ENCODE measurements at places on chromosomes 3 and 15.

- peak; percentile 98 for DNase-seq
Observed at GRCh38 chr15:74616366-74616939, 817 bp downstream of the CLK3 start.

DNA sequence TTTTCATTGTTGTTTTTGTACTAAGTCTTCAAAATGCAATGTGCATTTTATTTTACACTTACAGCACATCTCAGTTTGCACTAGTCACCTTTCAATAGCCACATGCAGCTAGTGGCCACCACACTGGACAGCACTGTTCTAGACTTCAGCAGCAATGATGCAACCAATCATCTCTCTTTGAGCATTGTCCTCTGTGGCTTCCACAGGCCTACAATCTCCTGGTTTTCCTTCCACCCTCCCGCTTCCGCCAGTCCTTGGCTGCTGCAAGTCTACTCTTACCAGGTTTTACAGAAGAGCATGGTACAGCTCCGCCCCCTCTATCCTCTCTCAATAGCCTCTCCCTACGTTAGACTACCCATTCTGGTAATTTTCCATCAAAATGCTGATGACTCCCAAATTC is 25.1 kb upstream of the FSIP1 start:
- peak; percentile 2 for DNase-seq

- DNase-seq: peak; percentile 97
Observed at GRCh38 chr3:38453075-38453912, at the start of gene ACVR2B. ACVR2B (plus strand) TSS chr3:38453890; CDS start chr3:38454323, 433 bp downstream.

DNA sequence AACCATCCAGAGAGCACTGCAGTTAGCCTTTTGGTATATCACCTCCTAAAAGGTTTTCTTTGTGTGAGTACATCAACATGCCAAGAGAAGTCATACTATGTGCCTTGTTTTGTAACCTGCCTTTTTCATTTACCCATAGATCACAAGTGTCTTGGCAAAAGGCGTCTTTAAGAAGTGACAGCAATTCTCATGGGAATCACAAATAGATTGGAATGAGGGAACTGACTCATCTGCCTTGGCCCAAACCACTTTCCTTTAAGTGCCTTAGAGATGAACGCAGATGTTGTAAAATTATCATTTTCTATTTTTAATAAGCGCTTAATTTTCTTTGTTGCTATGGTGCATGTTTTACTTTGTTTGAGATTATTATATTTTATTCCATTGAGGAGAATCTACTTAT is 20.7 kb upstream of the POMGNT2 start:
- DNase-seq: no peak

DNA sequence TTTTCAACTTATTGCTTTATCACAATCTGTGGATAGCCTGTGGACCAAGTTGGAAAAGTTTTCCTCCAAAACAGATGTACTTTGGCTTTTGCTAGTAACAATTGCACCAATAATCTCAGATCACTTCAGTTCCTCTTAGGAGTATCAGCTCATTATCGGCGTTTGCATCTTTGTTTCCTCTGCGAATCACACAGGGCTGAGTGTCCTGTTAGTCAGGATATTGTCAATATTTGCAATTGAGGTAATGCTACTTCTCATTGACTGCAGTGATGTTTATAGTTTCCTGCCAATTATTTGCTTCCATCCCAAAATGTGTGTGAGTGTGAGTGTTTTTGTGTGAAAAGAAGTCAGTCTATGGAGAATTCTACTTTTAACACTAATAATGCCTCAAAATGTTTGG is 545.0 kb downstream of the SI start:
- DNase-seq: no peak

DNA sequence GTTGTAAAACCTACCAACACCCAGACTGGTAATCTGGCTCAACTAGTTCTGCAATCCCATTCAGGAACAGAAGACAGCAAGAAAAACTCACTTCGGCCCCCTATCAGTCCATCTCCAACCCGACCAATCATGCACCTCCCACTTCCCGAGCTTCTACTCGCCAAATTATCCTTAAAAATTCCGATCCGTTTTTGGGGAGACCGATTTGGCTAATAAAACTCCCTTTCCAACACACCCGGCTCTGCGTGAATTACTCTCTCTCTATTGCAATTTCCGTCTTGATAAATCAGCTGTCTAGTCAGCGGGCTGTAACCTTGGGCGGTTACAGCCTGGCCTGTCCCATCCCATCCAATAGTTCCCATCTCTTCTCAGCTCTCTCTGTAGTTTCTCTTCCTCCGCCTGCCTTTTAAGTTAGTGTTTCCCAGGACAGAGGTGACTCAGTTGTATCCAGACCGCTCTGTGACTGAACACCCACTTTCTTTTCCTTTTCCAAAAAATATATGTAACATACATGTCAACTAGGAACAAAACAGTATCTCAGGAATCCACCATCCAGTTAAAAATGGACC is 780 bp upstream of the ACAD9 start:
- peak; percentile 91 for DNase-seq

- no peak for DNase-seq
Observed at GRCh38 chr15:95095250-95095649, 863.9 kb downstream of the MCTP2 start.

DNA sequence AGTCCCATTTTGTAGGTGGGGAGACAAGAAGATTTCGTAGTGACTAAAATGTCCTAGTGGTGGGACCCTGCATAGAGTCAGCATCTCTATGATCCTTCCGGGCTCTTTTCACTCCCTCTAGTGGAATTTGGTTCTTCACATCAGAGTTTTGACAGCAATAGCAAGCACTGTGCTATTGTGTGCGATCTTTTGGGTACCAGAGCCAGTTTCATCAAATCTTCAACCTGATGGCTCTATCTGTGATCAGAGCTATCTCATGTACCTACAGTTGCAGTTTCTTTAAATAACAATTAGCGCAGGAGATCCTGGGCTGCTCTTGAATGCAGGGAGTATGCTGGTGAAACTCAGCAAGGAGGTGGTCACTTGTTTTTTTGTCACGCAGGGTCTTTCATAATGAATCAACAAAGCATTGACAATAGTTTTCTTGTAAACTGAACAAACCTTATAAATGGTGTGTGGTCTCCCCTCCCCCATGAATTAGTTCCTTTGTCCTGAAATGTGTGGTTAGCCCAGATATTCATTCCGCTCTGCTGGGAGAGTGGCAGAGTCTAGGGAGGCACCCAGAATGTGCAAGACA is 257.2 kb upstream of the SOX2 start:
- DNase-seq: no peak

GRCh38 chr3:135565546-135565945 is 400.0 kb upstream of the PPP2R3A start:
- DNase-seq: no peak

DNA sequence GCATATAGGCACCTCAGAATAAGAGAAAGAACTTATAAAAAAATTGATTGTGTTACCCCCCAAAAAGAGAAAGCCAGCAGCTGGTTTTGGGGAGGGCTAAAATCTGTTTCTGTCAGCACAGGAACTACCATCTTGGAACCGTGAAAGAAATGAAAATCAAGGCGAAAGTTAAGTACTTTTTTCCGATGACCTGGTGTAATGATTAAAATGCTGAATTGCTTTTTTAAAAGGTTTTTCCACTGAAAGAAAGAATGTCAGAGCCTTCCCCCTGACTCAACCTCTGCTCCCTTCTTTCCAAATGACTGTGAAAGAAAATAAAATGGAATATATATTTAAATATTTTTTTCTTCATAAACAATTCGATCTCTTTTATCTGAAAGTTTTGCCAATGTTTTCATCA is 570.5 kb upstream of the CFAP20DC start:
- DNase-seq: no peak

DNA sequence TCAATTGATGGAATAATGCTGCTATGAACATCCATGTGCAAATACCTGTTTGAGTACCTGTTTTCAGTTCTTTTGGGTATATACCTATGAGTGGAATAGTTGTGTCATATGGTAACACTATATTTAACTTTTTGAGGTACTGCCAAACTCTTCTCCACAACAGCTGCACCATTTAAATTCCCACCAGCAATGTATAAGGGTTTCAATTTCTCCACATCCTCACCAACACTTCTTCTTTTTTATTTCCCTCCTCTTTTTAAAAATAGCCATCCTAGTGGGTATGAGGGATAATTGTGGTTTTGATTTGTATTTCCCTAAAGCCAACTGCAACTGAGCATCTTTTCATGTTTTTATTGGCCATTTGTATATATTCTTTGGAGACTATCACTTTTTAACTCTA is 31.3 kb upstream of the ARHGEF3 start:
- DNase-seq: no peak

- DNase-seq: no peak
Observed at GRCh38 chr3:58082047-58082446, 73.8 kb downstream of the FLNB start.

DNA sequence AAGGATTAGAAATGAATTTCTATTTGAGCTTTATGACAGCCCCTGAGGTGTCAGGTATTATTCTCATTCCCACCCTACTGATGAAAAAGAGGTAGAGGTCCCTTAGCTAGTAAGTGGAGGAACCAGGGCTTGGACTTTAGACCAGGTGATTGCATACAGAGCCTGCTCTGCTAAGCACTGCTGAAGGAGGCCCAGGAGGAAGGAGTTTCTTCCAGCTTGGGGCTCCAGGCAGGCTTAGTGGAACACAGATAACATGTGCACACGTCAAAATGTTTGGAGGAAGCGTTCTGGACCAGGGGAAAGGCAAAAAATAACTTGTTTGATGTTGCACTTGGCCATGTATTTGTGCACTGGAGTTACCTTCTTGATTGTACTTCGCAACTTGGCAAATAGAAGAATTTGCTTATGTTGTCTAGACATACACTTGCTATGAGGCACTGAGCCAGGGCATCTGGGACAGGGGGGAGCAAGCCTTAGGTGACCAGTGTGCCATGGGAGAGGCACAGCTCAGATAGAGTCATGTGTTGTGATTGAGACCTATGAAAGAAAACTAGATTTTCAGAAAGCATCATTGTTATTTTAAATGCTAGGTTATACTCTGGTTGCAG is 22.4 kb downstream of the IFT122 start:
- DNase-seq: no peak

DNA sequence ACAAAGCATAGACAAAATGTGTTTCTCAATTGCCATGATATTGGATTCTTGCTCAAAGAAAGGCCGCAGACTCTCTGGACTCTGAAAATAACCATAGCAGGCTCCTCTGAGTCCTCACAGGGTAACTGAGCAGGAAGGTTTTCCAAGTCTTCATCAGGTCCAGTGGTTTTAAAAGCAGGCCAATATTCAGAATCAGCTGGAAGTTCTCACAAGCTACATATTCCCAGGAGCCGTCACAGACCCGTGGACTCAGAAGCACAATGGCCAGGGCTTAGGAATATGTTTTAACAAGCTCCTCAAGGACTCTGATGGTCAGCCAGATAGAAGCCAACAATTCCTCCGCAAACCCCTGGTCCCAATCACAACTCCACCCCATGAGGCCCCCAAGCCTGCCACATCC is 256.1 kb upstream of the ADAMTS9 start:
- DNase-seq: no peak

GRCh38 chr3:54536450-54536849 is 391.4 kb downstream of the LRTM1 start:
- DNase-seq: no peak

DNA sequence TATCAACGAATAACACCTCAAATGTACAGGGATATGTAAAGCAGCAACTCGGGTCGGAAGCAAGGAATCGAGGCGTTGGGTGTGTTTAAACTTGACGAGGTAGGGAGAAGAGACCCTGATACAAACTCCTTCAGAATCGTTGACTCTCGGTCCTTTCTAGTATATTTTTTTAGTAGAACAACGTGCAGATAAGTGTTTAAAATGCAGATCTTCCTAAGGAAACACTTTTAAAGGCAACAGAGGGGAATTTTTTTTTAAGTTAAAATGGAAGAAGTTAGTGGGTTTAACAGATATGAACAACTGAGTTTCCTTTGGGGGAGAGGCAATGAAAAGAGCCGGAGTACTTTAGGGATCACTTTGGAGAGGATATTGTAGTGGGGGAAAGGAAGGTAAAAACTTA is 1.1 kb upstream of the KPNA4 start:
- DNase-seq: peak; percentile 87

- no peak for DNase-seq
Observed at GRCh38 chr3:60090548-60090947, 1040.7 kb upstream of the CFAP20DC start.

GRCh38 chr3:13451301-13451673 is 28.8 kb upstream of the HDAC11 start:
- DNase-seq: no peak

DNA sequence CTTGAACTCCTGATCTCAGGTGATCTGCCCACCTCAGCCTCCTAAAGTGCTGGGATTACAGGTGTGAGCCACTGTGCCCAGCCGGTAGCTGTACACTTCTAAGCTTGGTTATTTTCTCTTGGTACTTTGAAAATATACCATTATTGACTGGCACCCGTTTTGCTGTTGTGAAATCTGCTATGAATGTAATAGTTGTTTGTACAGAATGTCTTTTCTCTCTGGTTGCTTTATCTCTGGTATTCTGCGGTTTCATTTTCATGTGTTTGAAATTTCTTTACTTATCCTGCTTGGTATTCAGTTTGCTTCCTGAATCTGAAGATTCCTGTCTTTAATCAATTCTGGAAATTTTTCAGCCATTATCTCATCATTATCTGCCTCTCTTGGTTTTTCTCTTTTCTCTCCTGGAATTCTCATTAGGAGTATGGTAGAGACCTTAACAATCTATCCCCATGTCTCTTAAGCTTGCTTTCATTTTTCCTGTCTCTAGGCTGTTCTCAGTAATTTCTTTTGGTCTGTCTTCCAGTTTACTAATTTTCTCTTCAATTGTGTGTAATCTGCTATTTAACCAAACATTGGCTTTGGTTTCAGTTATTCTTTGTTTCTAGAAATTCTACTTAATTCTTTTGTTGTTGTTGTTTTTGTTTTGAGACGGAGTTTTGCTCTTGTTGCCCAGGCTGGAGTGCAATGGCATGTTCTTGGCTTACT is 2.8 kb upstream of the PAK2 start:
- DNase-seq: no peak

DNA sequence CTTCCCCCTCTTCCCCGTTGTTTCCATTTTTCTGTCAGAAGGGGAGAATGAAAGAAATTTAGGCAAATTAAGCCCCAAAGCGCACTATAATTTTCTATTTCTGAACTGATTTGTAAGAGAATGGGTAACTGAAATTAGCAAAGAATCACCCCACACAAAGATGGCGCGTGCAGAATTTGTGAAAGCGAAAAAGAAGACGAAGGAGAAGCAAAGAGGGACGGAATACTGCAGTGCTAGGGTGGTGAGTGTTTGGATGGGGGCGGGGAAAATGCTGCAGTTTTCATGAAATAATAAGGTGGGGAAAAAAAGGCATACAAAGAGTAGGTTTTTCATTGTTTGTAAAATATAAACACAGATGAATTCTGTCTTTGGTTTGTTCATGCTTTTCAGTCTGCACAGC is 4.6 kb upstream of the CTNNB1 start:
- no peak for DNase-seq

DNA sequence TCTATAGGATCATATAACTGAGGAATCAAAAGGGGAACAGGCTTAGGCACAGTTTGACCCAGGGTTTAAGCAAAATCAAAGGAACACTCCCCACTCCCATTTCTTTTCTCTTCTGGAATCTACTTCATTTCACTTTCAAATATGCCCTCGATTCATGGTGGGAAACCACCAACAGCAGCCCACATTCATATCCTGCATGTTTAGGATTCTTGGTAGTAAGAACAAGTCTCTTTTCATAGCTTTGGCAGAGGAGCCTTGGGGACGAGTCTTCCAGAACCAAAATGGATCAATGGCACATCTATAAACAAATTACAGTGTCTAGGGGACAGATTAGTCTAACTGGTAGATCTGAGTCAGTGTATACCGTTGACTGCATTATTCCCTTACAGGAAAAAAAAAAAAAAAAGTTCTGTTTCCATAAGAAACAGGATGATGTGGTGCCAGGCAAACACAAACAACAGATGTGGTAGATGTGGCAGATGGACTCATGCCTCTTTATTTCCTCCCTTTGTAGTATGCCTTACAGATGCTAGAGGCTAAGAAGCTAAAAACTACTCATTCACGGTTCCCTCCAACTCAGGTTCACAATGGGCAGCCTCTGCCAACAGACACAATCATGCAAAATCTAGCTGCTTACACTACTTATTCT is 578.3 kb upstream of the ADAMTS9 start:
- DNase-seq: no peak
